AG04450 (cell line): ENCODE measurements at places on chromosomes 7 and 10.
A peak's percentile ranks its signal among the peaks of the same experiment; 100 is the strongest.

GRCh38 chr10:33120700-33121099, 162.7 kb upstream of the ITGB1 start:
- DNase-seq, result no peak

DNA sequence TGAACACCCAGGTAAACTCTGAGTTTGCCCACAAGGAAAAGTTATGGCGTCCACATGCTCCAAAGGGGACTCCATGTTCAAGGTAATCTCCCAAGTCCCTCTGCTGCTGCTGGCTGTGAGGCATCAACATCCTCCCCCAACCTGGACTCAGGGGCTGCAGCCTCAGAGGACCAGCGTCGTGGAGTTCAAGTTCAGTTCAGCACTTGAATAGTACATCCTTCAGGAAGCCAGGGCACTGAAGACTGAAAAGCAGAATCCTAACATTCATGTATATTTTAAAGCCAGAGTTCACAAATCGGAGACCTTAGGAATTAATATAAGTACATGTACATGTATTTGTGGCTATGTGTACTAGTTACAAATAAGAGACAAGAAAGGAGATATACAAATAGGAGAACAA, 90.4 kb downstream of the PTPRE start:
- no peak for DNase-seq

DNA sequence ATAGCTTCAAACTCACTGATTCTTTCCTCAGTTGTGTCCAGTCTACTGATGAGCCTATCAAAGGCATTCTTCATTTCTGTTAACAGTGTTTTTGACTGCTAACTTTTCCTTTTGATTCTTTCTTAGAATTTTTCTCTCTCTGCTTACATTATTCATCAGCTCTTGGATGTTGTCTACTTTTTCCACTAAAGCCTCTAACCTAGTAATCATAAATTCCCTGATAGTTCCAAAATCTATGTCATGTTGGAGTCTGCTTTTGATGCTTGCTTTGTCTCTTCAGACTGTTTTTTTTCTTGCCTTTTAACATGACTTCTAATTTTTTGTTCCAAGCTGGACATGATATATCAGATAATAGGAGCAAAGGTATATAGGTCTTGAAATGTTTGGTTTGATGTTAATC, 78.0 kb downstream of the ADAM22 start:
- no peak for DNase-seq

DNA sequence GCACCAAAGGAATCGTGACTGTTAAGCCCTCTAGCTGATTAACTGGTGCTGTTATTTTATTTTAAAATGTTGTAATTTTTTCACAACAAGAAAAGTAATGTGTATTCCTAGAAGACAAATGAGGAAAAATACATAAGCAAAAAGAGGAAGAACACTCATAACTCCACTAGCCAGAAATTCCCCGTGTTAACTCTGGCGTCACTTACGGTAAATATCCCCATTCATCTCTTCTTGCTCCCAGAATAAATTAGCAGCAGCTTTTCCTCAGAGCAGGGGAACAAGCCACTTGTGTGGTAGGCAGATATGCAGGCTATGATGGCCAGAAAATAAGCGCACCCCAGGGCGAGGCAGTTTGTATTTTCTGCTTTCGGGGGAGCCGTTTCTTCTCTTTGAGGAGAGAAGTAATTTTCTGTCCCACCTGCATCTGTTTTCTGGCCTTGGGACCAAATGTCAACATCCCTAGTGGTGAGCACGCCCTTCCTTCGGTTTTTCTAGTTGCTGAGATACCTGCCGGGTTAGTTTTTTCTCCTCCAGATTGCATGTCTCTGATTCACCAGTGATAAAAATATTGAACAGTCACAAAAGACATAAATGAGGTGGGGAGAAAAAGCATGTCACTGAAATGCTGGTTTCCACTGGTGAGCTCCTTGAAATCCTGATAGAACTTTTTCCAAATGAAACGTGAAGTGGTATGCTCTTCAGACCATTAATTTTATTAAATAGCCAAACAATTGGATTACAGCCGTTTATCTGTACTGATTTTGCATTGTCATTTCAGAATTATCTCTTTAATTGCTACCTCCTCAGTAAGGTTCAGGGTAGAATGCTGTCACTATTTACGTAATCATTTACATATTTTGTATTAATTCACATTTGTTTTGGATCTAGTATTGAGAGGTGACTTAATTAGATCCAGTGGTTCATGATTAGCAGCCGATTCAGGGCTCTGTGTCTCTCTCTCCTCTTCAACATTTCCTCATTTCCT, 268.1 kb downstream of the CAMK1D start:
- no peak for DNase-seq

- no peak for DNase-seq
Measured at GRCh38 chr7:20543500-20543899, 72.0 kb upstream of the ABCB5 start.

- no peak for DNase-seq
Measured at GRCh38 chr7:100959894-100960293, 9.5 kb upstream of the MUC12 start.

- peak; percentile 15 for DNase-seq
Measured at GRCh38 chr10:74437822-74438221, 286.8 kb downstream of the ADK start.

DNA sequence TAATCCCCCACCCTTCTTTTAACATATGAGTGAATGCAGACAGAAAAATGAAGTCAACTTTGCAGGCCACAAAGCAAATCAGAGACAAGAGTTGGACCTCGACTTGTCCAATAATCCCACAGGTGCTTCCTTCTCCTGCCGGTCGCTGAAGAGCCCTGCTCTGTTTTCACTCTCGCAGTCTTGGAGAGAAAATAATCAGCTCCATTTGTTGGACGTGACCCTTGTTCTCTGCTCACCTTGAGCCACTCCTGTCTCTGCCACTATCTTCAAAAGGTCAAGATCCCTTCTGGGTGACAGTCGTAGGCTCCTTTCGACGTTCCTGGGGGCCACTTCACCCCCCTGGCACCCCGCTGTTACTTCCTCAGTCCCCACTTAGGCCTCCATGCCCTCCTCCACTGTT, 2.8 kb upstream of the KLF6 start:
- DNase-seq, result no peak

GRCh38 chr7:123863461-123863860, 18.5 kb downstream of the HYAL4 start:
- no peak for DNase-seq

DNA sequence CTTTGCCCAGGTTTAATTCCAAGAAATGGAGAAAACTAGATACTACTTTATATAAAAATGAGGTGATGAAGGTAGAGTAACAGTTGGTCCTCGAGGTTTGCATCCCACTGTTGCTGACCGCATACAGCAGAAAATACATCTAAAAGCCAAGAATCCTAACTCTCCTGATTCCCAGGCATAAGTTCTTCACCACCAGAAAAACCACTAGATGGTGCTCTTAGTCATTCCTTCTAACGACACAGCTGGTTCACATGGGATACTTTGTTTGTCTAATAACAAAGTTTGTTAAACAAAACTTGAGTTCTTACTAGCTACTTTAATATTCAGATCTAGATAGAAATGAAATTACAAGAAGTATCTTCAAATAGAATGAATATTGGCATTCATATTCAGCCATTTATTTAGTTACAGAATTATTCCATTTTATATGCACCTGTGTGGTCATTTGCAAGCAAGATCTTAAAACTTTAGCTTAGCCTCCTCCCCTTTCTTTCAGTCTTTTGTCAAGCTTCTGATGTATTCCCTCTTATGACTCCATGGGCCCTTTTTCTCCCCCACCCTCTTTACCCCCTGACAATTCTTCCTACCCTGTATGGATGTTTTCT, 54.1 kb upstream of the CYP26C1 start:
- peak; percentile 41 for DNase-seq

DNA sequence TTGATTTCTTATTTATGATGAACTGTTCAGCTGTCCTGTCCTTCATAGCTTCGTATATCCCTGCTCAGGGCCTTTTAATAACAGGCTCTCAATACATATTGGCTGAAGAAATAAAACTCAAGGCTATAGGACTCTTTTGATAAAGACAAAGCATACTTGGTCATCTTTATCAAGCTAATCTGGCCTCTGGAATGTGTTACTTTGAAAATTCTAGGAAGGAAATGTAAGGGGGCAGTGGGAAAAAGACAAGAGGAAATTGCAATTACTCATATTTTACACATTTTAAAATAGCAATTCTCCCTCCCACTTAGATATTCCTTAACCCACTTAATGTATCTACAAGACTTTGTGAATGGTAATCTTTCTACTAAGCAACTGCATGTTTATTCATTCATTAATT, 94.3 kb downstream of the OSBPL3 start:
- DNase-seq, result no peak

DNA sequence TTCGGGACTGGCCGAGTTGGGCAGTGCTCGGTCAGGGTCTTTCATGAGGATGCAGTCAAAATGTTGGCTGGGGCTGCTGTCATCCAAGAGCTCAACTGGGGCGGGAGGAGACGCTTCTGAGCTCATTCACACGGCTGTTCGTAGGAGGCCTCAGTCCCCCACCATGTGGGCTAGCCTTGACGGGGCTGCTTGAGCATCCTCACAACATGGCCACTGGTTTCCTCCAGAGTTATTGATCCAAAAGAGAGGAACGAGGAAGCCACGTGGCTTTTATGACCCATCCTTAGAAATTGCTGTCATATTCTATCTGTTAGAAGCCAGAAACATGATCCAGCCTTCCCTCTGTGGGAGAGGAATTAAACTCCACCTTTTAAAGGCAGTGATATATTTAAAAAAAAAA, 68.1 kb downstream of the GTF2IRD1 start:
- no peak for DNase-seq

GRCh38 chr7:99448855-99449254, 10.1 kb downstream of the CPSF4 start:
- DNase-seq, result no peak

- DNase-seq, result no peak
Measured at GRCh38 chr10:125243532-125244253, 83.3 kb upstream of the CTBP2 start.

GRCh38 chr10:66877361-66877760, 48.5 kb upstream of the LRRTM3 start:
- no peak for DNase-seq

DNA sequence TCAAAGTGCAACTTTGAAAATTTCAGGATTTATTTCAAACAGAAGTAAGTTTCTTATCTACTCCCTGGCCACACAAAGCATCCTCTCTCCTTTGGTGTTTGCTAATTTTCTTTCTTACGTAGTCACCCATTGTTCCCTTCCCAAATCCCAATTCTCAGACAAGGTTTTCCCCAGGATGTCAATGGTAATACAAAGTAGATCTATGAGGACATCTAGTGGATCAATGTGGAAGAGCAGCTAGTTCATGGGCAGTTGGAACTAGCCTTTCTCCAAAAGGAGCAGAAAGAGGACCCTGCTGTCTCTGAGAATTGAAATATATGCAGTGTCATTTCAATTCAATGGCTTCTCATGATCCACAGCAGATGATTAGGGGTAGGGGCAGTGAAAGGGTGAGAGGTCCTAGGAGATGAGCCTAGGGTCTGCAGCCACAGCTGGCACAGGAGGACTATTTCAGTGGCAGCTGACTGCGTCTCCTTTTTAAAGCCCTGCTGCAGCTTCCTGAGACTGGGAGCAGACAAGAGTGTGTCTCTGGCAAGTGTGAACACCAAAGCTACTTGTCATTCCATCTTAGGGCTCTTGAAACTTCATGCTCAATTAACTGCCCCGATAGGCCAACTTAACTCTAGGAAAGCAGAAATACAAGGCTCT, 632.6 kb downstream of the KCNMA1 start:
- DNase-seq, result peak; percentile 37

DNA sequence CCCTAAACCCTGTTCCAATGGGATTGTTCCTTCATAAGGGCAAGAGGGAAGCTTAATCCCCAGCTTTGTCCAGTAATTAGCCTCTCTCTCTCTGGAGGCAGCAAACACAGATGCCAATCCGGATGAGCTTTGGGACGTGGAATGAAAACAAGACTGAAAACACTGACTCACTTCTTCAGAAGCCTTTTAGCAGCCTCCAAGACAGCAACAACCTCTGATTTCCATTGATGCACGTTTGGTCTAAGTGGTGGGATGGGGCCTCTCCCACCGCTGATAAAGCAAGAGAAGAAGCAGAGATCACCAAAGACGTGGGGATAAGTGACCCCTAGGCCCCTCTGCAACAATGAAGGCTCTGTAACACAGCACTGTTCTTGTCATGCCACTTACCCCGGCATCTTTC, 5.8 kb upstream of the GFRA1 start:
- no peak for DNase-seq

DNA sequence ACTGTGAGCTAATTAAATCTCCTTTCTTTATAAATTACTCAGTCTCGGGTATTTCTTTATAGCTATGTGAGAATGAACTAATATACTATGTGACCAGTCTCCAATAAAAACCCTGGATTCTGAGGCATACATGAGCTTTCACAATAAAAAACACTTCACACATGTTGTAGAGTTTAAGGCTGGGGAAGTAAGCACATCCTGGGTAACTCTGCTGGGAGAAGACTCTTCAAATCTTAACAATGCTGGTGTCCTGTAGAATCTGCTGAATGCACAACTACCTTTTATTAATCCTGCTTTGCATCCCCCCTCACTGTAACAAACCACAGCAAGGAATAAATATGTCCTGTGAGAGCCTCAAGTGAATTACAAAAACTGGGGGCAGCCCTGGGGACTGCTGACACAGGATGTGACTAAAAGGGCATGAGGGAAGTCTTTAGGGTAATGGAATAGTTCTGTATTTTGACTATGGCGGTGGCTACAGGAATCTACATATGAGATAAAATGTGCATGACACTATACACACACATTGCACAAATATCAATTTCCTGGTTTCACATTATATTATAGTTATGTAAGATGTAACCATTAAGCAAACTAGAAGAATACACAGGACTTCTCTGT, 45.1 kb upstream of the KCTD7 start:
- no peak for DNase-seq

DNA sequence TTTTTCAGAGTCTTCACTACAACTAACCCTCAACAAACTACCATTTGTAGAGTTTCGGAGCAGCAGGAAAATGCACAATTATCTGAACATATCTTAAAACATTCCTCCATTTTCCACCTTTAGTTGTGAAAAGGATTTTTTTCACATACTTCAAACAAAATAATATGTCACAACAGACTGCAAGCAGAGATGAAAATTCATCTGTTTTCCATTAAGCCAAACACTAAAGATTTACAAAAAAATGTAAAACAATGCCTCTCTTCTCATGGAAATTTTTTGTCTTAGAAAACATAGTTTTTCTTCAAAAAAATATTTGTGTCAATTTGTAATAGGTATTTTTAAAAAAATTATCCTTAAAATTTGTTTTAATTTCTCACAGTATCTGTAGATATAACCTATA, 98.9 kb downstream of the ARHGAP12 start:
- DNase-seq, result no peak

- DNase-seq, result no peak
Measured at GRCh38 chr10:99525897-99526296, 6.8 kb upstream of the NKX2-3 start.

- DNase-seq, result no peak
Measured at GRCh38 chr7:97145068-97145467, 27.6 kb downstream of the SDHAF3 start.

- DNase-seq, result no peak
Measured at GRCh38 chr7:147829016-147829415, 761.5 kb upstream of the C7orf33 start.

DNA sequence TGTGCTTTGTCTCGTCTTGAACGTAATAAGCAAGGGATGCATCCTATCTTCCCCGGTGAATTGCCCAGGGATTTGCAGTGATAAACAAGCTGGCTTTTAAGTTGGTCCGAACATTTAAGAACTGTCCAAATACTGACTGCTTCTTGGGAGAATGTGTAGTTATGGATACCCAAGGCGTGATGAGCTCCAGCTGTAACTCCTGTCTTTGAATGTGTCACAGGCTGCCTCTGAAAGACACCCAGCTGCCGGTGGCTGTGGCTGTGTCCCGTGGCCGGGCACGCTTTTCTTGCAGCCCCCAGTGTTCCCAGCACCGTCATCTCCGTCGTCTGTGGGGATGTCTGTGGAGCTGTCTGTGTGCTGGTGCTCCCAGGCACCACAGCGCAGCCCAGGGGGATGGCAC, 118.1 kb downstream of the GLRX3 start:
- DNase-seq, result no peak
